ENCODE measurements at places on chromosomes 16 and 17. TPM values are rescaled to one million over a fixed set of nuclear protein-coding genes. Genes with fewer than 3 reads are reported as not detected.
A peak's percentile ranks its signal among the peaks of the same experiment; 100 is the strongest.

DNA sequence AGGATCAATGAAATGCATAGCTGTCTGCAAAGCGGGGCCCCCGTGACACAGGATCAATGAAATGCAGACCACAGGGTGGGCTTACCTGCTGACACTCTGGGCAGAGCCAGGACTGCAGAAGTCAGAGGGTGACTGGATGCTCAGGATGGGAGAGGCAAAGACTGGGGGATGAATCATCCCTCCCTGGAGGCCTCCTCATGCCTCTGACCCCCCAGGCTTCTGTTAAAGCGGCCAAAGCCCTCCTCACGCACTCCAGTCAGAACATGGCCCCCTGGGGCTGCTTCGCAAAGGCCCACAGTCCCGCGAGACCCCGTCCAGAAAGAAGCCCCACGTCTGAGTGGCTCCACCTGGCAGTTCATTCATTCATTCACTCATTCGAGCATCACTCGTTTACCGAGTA is 38.4 kb upstream of the FOXF1 start:
- peak; percentile 47 for DNase-seq

GRCh38 chr17:14302091-14302430 is 1.2 kb downstream of the HS3ST3B1 start:
- peak; percentile 39 for DNase-seq

DNA sequence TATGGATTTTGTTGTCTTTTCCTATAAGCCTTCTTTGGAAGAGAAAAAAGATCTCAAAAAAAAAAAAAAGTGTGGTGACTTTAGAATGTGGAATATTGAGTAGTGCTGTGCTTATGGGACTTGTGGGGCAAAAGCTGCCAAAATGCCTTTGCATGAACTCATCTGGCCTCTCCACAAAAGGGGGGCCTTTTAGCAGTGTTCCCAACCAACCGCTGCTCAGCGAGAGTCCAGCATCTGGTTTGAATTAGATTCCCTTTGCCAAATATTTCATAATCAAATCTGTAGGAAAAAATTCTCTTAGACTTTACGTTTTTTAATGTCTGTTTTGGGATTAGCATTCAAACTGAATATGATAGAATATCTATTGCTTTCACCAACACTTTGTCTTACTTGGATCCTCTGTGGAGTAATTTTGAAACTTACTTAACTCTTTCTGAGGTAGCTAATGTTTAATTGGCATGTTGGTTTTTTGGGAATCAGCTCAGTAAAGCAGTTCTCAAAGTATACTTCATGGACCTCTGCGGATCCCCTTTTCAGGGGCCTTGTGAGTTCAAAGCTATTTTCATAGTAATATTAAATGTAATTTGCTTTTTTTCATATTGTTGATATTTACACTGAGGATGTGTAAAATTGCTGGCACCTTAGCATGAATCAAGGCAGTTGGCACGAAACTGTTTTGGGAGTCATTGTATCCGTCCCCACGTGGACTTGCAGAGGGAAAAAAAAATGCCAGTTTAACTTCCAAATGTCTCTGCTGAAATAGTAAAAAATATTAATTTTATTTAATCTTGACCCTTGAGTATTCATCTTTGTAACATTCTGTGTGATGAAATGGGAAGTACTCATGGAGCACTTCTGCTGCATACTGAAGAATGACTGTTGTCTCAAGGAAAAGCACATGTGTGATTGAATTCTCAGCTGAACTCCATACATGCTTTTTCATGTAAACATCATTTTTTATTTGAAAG is 34.7 kb upstream of the VPS4A start:
- peak; percentile 94 for DNase-seq

GRCh38 chr16:85274924-85275323 is 162.7 kb upstream of the CIBAR2 start:
- no peak for DNase-seq

GRCh38 chr16:68231384-68232136 is 4.4 kb downstream of the ESRP2 start:
- no peak for DNase-seq

- DNase-seq: no peak
These were observed 204.5 kb upstream of the RPL38 start for GRCh38 chr17:73998653-73999645.

GRCh38 chr17:57051886-57052361 is 33.1 kb upstream of the AKAP1 start:
- no peak for DNase-seq

GRCh38 chr17:27568216-27568615 is 62.8 kb upstream of the LGALS9 start:
- no peak for DNase-seq

GRCh38 chr16:46789499-46790414 is 41.2 kb downstream of the C16orf87 start:
- peak; percentile 43 for DNase-seq

DNA sequence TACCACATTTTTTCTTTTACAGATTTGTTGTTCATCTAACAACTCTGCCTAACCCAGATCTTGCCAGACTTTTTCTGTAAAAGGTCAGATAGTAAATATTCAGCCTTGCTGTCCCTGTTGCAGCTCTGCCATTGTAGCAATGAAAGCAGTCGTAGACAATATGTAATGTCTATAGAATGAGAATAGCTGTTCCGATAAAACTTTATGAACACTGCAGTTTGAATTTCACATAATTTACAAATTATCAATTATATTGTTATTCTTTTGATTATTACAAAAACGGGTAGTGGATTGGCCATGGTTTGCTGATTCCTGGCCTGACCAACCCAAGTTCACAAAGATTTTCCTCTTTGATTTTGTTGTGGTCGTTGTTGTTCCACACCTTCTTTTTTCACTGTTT is 2.9 kb downstream of the LRRC37B start:
- no peak for DNase-seq

DNA sequence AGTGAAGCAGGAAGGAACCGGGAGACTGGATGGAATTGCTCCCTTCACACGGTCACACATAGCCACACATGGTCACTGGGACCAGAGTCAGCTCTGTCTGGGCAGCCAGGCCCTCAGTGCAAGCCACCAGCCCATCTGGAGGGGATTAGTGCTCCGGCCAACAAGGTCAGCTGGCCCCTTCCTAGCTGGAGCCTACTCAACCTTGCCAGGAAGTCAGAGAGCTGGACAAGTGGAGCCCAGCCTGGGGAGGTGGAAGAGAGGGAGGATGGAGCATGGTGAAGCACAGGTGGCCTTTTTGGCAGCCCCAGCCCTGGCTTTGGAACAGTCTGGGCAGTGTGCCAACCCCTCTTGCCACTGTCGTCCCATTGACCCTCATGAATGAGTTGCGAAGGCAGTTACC is 3.7 kb upstream of the CACNA1G start:
- peak; percentile 45 for DNase-seq

DNA sequence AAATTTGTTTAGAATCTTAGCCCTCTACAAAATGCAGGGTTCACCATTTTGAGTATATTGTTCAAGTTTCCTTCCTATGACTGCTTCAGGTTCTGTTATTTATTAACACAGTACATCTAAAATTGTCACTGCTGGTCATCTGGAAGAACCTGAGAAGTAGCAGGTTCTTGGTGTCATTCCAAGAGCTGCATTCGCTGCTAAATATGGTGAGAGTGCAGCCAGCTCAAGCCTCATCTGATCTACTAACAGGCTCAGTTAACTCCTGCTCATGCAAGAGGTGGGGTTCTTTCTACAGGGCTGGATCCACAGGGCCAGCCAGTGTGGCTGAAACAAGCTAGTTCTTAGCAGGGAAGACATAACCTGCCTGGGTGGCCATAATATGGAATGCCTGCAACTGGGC is 1946.1 kb downstream of the TP53TG3F start:
- no peak for DNase-seq

- peak; percentile 27 for DNase-seq
These were observed 10.7 kb downstream of the C16orf95 start for GRCh38 chr16:87306516-87306915.

DNA sequence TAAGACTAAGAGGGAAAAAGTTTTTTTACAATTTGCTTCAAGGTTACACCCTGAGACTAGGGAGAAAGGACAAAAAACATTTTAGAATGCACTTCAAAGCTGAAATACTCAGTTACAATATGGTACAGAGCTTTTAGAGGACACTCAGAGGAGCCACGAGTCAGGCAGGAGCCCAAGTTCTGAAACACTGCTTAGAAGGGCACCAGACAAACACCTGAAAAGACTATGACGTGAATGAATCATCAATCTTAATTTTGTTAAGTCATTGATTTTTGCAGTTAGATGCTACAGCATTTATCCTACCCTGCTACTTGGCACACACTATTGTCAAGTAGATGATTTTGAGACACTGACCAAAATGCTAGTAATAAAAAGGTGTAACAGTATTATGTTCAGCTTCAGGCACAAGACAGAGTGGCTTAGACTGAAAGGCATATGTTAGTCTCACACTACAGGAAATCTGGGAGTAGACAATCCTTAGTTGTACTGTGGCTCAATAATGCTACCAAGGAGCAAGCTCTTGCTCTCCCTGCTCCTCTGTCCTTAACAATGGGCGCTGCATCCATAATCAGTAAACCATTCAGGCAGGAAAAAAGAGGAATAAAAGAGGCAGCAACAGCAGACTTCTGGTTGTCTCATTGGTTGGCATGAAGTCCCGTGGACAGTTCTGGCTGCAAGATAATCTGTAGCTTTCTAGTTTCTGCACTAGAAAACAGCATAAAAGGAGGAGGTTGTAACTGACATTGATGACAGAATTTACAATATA is 151.8 kb downstream of the ABCA8 start:
- no peak for DNase-seq

- DNase-seq: no peak
These were observed 51.1 kb downstream of the CENPV start for GRCh38 chr17:16301963-16302855.

DNA sequence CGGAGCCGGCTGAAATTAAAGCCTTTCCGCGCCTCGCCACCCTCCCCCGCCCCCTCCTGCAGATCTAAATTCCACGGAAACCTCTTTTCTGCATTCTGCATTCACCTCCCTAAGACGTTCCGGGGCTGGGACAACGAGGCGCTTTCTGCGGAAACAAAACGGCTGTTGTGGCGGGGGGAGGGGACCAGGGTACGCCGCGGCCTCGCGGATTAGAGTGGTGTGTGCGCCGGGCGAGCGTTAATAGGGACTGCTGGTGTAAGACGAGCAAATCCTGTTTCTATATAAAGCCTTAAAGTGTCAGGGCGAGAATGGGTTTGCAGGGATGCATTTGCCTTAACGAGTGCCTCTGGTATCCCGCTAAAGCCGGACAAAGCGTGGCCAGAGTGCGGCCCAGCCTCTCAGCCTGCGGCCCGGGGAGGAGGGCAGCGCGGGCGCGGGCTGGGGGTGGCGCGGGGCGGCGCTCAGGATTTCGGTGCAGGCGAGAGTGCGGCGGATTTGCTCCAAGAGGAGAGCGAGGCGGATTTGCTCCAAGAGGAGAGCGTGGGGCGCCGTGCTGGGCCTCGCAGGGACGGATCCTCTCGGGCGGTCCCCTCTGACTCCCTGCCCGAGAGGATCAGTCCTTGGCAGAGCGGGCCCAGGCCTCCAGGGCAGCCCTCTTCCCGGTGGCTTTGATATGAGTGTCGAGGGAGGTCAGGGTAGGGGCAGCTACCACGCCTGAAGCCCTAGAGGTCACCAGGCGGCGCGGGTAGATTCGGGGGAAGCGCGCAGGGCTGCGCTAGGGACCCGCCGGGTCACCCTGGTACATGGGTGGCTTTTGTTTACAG is 5.1 kb downstream of the BAHCC1 start:
- DNase-seq: no peak

DNA sequence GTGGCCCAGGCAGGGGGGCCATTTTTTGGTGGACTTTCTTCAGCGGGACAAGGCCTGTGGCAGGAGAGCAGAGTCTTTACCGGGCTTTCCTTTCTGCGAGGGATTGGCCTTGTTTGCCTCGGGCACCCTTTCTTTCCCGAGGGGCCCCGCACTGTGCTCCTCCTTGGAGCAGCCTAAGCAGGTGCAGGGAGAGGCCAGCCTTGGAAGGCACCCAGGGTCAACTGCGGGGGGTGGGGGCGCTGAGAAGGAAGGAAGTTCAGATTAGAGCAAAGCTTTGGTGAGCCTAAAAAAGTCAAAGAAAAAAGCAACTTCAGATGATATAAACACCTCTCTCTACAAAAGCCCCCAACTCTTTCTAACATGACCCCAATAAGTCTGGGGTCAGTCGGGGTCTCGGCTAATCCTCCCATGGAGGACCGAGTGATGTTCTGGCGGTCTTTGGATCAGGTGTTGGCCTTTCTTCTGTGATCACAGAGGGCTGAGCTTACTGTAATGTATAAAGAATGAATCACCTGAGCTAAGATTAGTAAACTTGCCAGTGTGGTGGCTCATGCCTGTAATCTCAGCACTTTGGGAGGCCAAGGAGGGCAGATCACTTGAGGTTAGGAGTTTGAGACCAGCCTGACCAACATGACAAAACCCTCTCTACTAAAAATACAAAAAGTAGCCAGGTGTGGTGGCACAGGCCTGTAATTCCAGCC is 63.0 kb downstream of the PGS1 start:
- DNase-seq: no peak

- DNase-seq: no peak
These were observed 20.1 kb downstream of the CNTNAP1 start for GRCh38 chr17:42702446-42702845.

GRCh38 chr17:29250666-29251065 is 4.0 kb downstream of the CRYBA1 start:
- DNase-seq: no peak

DNA sequence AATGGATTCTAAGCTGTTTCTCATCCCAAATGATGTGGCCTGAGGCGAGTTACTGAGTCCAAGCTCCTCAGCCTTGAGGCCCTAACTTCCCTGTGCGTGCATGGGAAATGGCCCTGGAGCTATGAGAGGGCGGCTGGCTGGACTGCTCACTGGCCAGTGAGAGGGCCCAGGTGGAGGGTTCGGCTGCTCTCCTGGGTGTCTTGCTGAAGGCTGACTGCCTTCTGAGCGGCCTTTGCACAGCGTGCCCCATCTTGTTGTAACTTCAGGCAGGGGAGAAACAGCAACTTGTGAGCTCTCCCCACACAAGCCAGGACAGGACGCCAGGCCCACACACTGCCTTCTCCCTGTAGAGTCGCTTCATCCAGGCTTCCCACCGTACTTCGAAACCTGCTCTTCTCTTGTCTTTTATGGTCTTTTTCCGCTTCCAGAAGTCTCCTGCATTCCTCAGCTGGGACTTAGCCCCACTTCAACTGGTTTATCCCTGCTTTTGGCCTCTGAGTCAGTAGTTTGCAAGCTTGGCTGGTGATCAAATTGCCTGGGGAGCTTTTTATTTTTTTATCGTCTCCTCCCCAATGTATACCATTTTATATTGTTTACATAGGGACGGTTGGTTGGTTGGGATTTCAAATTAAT is 13.3 kb downstream of the CDH3 start:
- peak; percentile 93 for DNase-seq

- no peak for DNase-seq
These were observed 136.0 kb upstream of the TNRC6C start for GRCh38 chr17:77822302-77823030.

The LRRC36 gene
- not detected for total RNA-seq

The CDRT15 gene
- total RNA-seq: 0.84 TPM

The CDH1 gene
- not detected for total RNA-seq

The TMEM97 gene
- 23.1 TPM for total RNA-seq

The KAT7 gene
- total RNA-seq: 38.1 TPM

The CACNG5 gene
- total RNA-seq: not detected

The AGRP gene
- total RNA-seq: not detected

The PRSS33 gene
- not detected for total RNA-seq

The HOXB13 gene
- 4.7 TPM for total RNA-seq

The NTHL1 gene
- total RNA-seq: 24.8 TPM

The SPNS2 gene
- not detected for total RNA-seq

The SBK1 gene
- total RNA-seq: not detected

The CIITA gene
- total RNA-seq: 0.12 TPM

Data from RPMI7951 (cell line).